ENCODE measurements at places on chromosomes 5 and 9. TPM values are rescaled to one million over a fixed set of nuclear protein-coding genes. Genes with fewer than 3 reads are reported as not detected.

GRCh38 chr9:122364117-122364782 lies 6.6 kb upstream of the PTGS1 start:
- DNase-seq: no peak

PCDHGA12 gene
- total RNA-seq: 14.4 TPM

DNA sequence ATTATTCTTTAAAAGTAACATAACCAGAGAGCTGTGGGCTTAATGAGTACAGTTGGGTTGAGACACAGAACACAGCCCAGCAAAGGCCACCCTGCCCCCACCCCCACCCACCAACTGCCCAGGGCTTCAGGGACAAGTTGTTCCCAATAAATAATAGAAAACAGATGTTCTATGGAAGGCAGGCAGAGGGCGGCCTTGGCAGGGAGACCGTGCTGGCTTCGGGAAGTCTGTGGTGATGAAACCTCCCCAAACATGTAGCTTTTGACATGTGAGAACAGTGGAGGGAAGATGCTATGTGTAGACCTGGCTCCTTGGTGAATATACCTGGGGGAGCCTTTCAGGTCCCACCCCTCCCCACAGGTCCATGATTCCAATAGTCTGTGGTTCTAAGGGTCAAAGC lies 10.0 kb downstream of the TRAF1 start:
- peak; percentile 68 for DNase-seq

DNA sequence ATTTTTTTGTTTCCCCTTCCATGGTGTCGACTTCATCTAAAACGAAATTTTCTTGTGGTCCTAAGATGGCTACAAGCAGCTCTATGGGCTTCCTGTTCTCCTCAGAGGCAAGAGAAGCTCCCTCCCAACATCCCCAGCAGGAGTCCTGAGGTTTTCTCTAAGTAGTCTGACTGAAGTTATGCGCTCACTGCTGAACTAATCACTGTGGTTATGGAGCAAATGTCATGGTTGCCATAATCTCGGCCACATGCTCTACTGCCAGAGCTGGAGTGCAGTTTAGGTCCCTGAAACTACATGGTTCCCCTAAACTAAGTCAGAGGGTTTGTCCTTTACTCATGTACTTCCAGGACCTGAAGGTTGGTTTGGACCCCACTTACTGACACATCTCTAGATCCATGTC lies 68.0 kb upstream of the MAMDC2 start:
- no peak for DNase-seq

DPP7 gene
- total RNA-seq: 67.9 TPM

DNA sequence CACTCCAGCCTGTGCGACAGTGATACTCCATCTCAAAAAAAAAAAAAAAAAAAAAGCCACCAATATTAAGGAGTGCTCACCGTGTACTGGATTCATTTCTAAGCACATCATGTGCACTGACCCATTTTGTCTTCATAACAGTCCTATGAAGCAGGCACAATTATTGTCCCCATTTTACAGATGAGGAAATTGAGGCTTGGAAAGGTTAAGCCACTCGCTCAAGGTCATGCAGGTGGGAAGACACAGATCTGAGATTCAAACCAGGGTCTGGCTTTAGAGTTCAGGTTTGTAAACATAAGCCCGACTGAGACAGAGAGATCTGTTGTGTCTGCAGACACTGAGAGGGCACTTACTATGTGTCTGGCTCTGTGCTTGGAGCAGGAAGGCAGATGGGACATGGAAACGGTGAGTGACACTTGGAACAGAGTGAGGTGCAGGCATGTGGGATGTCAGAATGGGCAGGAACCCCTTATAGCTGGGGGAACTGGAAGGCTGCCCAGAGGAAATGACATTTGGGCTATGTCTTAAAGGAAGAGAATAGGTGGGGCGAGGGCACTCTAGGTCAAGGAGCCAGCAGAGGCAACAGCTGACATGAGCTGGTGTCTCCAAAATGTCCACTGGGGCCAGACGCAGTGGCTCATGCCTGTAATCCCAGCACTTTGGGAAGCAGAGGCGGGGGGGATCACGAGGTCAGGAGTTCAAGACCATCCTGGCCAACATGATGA lies 69.9 kb downstream of the STK10 start:
- DNase-seq: no peak

SGCD gene
- total RNA-seq: 43.8 TPM

ARHGEF39 gene
- 5.5 TPM for total RNA-seq

NAA35 gene
- 21.7 TPM for total RNA-seq

- no peak for DNase-seq
These were observed 33.8 kb upstream of the NEURL1B start for GRCh38 chr5:172607213-172607793.

DNA sequence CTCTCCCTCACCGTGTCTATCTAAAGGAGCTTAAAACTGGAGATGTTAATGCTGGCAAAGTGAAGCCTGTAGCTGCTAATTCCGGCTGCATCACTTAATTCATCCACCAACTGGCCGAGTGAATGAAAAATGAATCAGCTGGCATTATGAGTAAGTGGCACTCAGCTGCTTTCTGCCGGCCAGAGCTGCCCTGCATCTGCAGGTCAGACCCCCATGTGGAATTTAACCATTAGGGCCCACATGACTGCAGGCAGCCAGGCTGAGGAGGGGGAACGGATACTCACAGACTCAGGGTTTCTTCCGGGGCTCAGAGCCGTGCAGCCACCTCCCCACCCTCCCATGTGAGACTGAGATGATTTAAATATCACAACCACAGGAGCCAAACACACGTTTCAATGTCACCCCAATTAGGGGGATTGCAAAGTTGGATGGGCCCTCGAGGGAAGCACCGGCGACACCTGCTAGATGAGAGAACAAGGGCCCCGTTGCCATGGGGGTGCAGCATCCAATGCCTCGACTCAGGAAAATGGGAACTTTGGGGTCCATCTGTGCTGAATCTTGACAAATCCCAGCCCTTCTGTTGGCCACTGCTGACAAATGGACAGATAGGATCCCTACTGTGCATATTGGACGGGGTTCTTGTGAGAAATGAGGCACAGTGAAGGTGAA lies 115.6 kb upstream of the ALDH1B1 start:
- DNase-seq: no peak

FST gene
- 76.1 TPM for total RNA-seq

DNA sequence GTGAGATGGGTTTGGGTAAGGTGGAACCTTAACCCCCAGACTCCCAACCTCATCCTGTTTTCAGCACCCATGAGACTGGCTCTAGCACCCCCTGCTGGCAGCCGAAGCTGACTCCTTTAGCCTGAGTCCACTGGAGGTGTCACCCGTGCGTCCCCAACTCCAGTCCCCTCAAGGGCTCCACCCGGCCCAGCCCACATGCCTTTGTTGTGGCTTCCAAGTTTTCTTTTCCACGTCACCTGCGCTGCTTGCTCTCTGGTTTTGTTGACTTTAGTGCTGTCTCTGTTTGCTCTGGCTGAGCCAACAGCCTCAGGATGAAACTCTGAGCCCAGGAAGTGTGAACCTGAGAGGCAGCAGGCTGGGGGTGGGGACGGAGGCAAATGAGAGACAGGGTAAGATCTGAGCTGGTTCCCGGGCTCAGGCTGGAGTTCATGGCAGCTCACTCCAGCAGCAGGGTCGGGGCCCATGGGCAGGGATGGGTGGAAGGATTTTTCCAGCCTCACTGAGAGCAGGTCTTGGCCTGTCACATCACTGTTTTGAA lies 13.2 kb upstream of the AQP7 start:
- DNase-seq: no peak

- DNase-seq: no peak
These were observed 27.9 kb downstream of the CD274 start for GRCh38 chr9:5478206-5478605.

ADRB2 gene
- 3.4 TPM for total RNA-seq

PITX1 gene
- 17.3 TPM for total RNA-seq

GRCh38 chr9:120110520-120110919 lies 469.4 kb downstream of the CDK5RAP2 start:
- no peak for DNase-seq

TMEFF1 gene
- total RNA-seq: not detected

DEPDC1B gene
- 16.9 TPM for total RNA-seq

- DNase-seq: no peak
These were observed 14.9 kb downstream of the ZNF474 start for GRCh38 chr5:122144236-122144635.

DNA sequence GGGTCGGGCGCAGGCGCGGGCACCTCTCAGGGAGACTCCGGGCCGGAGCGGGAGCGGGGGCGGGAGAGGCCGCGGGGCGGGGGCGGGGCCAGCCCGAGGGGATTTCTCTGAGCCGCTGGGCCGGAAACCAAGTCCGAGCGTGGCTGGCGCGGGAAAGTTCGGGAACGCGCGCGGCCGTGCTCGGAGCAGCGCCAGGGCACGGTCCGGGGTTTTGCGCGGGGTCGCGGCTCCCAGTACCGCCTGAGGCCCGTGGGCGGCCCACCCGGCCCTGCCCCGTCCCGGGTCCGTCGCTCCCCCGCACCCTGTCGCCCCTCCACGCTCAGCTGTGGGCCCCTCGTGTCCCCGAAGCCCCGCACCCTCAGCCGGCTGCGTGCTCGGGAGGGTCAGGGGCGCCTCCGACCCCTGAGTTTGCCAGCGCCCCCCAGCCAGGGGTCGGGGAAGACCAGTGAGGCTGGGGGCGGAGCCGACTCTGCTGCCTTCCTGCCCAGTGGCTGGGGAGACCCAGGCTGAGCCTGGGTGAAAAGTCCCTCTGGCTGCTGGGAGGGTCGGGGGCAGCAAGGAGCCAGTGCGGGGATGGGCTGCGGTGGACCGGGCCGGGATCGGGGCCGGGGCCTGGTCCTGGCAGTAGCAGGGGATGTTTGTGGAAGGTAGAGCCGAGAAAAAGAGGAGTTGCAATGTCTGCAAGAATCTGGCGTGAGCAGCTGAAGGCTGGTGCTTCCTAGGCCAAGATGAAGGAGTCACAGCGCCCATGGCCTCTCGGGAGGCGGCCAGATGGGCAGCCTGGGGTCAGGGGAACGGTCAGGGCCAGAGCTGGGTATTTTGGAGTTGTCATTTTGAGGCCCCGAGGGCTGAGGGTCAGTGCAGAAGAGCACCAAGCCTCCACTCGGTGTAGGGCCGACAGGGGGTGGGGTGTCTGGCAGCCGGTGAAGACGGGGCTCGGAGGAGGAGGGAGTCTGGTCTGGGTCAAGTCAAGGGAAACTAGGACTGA lies 588 bp downstream of the TRAF2 start:
- peak; percentile 16 for DNase-seq

OMD gene
- total RNA-seq: 17.1 TPM

DNA sequence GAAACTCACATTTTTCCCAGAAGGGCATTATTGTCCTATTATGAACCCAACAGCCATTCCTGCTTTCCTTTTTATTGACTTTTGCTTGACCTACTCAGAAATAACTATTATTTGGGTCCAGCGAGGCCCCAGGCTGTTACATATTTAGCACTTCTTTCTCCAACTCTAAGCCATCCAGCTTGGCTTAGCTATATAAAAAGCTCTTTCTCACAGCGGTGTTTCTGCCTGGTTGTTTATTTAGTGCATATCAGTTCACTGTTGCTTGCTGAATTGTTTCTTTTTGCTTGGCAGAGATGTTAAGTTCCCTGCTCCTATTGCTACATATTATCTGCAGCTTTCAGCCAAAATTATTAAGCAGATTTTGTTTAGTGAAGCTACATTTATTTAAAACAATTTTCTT lies 1156.8 kb upstream of the SEMA6A start:
- DNase-seq: no peak

FPGS gene
- total RNA-seq: 52.2 TPM

SLC4A9 gene
- not detected for total RNA-seq

GRCh38 chr5:51466214-51466613 lies 83.0 kb downstream of the ISL1 start:
- DNase-seq: no peak

- DNase-seq: no peak
These were observed 98.2 kb upstream of the PRSS3 start for GRCh38 chr9:33697171-33697570.

GRCh38 chr5:122959740-122960445 lies 76.6 kb downstream of the PPIC start:
- DNase-seq: no peak

- DNase-seq: no peak
These were observed 466.2 kb downstream of the ENC1 start for GRCh38 chr5:74174366-74174765.

GRCh38 chr9:115328228-115328627 lies 210.3 kb upstream of the TNC start:
- peak; percentile 52 for DNase-seq

FOXD4 gene
- total RNA-seq: 3.4 TPM

DNA sequence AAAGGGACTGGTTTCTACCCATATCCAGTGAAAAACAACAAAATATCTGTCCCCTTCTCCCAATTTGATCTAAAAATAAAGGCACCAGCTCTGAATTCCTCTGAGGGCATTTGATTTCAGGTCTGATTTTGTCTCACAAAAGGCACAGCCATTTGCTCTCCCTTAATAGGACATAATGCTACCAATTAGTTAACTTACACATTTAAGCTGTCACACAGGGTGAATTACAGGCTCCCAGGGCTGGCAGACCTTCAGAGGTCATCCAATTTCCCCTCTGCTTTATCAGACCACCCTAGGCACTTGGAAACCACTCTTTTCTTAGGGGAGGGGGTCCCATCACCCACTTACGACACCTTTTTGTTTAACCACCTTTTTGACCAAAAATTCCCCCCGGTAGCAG lies 319.9 kb downstream of the SPOCK1 start:
- no peak for DNase-seq

Measured in umbilical cord (tissue), 2 donors.